ENCODE measurements at places on chromosomes 7 and 10.
A peak's percentile ranks its signal among the peaks of the same experiment; 100 is the strongest.

- no peak for DNase-seq
Observed at GRCh38 chr7:158411232-158411950, 176.2 kb downstream of the PTPRN2 start.

DNA sequence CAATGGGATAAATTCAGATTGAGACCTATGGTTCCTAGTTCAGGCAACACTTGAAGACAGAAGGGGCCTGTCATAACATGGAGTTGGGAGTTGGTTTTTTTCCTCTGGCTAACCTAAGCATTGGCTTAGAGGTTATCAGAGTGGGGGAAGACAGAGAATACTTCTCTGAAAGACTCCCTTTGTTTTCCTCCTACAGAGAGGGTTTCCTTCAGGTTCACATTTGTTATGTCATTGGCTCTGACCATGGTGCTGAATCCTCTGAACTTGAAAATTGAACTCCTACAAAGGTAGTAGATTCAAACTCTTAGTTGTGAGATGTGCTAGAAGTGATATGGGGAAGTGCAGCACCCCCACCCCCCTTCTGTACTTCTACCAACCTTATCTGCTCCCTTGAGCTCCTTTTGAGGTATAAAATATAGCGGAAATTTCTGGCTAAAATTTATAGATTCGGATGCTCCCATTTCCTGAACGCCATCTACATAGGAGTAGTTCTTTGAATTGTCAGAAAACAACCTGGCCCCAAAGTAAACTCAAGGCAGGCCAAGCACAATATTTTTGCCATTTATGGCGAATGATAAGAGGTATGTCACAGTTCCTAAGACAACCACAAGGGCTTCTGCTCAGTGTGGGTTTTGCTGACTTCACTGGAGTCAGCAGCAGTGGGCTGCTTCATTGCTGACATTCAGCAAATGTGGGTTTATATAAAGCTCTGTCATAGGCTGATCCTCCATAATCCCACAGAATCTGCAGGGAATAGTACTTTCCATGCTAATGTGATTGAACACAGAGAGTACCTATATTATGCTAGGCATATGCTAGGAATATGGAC, 131.6 kb upstream of the KLF14 start:
- DNase-seq: no peak

DNA sequence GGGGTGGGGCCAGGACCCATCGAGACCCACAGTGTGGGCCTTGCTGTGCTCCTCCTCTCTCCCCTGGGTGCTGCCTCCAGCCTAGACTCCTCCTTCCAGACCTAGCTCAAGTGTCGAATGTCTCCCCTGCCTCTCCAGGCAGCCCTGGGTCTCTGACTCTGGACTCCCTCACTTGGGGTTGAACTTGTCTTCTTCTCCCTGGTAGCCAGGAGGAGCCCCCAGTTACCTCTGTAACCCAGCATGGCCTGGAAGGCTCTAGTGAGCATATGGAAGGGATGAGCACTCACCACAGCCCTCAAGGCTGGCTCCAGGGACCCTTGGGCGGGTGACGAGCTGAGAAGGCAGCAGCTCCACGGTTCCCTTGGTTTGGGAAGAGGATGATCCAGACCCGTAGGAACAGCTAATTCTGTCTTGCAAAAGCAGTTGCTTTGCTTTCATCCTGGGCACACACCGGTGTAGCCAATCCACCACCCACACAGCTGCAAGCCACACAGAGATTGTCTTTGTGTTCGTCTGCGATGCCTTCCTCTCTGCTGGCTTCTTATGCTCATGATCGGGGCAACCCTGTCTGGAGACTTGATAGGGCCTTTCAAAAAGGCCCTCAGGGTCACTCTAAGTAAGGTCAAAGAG, 52.3 kb upstream of the ANTXRL start:
- DNase-seq: no peak

GRCh38 chr10:13705526-13706174, 118.9 kb downstream of the PRPF18 start:
- DNase-seq: no peak

DNA sequence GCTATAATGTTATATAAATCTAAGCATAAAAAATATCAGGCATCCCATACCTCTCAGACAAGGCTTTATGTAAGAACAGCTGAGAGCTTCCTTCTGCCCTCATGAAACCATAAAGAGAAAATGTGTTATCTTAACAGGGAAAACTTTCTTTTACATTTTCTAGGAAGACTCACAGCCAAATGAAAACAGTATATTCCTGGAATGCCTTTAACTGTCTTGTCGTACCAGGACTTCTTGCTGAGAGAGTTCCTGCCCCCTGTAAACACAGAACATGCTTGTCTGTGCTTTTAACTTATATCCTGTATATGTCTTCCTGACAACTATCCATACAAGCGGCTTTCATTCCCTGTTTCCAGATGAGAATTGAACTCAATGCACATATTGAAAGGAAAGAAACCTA, 64.8 kb upstream of the AHR start:
- DNase-seq: no peak

- DNase-seq: peak; percentile 46
Observed at GRCh38 chr10:78974617-78975317, 94.0 kb upstream of the ZMIZ1 start.

DNA sequence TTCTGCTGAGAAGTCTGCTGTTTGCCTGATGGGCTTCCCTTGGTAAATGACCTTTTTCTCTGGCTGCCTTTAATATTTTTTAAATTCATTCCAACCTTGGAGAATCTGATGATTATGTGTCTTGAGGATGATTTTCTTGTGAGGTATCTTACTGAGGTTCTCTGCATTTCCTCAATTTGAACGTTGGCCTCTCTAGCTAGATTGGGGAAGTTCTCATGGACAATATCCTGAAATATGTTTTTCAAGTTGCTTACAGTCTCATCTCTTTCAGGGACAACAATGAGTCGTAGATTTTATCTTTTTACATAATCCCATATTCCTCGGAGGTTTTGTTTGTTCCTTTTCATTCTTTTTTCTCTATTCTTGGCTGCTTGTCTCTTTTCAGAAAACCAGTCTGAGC, 208.4 kb downstream of the KIF20B start:
- no peak for DNase-seq

DNA sequence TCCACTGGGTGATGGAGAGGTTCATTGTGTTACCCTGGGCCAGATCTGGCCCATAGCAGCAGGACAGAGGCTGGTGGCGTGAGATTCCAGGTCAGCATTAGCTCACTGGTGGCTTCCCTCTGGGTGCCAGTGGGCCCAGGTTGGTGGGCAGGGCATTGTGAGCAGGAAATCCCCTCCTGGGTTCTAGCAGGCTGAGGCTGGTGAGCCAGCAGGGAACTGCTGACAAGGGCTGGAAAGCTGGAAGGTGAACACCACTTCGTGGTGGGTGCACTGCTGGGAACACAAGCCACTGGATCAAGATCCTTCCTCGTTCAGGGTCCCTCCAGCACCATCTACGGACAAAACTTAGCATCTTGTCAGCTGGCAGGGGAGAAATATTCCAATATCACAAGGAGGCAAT, 259.2 kb upstream of the FZD1 start:
- DNase-seq: no peak

DNA sequence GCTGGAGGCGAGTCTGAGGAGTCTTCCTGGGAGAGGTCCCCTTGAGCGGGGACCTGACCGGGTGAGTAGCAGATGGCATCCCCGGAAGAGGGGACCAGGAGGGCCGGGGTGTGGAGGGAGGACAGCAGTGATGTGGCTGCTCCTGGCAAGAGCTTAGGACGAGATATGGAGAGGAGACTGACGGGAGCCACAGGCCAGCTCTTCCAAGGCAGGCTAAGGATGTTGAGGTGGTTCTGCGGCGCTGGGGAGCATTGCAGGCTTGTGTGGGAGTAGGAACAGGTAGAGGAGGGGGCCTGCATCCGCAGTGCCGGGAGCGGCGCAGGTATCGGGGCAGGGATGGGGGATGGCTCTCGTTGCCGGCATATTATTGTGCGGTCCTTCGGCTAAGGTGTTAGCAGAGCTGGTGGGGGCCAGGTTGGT, 76.7 kb upstream of the ANLN start:
- no peak for DNase-seq

DNA sequence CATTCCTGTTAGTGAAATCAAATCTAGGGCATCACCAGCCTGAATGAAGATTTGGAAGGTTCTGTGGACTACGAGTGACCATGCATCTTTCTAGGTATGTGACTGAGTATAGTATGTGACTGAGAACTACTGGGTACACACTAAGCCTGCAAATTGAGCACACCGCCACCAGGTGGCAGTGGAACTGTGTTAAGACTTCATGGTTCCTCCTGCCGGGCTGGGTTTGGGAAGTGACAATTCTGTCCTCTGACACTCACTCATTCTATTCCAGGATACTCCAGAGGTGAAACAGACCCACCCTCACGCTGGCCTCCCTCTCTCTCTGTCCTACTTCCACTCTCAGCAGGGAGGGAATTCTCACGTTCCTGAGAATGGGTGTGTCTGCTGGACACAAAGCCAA, 84.0 kb upstream of the TMEM248 start:
- DNase-seq: no peak

- DNase-seq: peak; percentile 0
Observed at GRCh38 chr7:110442381-110442837, 648.5 kb upstream of the LRRN3 start.

DNA sequence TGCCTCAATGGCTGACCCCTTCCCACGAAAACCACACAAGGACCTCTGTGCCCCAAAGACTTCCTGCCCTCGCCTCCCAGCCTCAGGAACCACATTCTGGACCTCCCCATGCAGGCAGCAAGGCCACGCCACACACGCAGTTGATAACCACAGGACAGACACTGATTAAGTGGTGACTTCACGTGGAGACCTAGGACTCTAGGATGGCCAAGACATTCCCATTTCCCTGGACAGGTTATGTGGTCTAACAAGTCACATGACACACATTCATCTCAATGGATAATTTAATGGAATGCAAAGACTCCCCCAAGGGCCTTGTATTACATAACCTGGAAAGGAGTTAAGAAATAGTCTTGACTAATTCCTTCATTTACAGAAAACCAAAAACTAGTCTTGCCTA, 110.2 kb downstream of the LARP4B start:
- no peak for DNase-seq

DNA sequence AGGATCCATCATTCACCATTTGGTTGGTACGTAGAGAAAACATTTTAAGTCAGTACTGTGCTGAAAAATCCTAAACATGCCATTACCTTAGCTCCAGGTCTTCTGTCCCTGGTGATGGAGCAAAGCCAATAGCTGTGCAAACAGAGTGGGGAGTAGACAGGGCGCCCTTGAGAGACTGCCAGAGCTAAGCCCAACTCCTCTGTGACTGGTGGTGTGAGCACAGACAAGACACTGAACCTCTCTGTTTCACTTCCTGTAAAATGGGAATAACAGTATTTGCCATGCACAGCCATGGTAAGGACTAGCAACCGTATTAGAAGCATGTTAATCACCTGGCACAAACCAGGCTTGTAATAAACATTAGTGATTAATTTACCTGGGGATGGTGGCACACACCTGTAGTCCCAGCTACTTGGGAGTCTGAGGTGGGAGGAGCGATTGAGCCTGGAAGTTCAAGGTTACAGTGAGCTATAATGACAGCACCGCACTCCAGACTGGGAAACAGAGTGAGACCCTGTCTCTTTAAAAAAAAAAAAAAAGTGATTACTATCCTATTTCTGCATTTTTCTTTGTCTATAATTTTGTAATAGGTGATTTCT, 28.7 kb downstream of the LYZL1 start:
- no peak for DNase-seq

DNA sequence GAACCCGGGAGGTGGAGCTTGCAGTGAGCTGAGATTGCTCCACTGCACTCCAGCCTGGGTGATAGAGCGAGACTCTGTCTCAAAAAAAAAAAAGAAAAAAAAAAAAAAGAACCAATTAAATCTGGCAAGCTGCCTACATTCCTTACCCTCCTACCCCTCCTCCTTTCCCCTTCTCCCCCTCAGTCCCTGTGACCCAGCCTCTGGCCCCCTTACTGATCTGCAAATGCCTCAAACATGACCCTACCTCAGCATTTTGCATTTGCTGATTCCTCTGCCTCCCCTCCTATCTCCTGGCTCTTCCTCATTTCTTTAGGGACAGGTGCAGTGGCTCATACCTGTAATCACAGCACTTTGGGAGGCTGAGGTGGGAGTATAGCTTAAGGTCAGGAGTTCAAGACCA, 19.3 kb downstream of the CDHR3 start:
- DNase-seq: no peak

DNA sequence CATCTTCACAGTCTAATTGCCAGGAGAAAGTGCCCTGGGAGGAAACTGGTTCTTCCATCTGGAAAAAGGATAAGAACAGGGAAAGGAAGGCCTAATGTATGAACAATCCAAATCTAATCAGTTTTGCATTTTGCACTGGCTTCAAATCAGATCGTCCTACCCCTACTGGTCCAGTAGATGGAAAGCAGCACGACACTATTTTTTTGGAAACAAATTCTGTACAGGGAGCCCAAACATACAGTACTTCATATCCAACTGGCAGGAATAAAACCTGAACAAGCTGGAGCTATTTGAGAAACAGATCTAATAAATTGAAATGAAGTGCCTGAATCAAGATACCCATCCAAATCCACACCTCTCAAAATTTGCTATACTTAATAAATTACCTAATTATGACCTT, 36.5 kb downstream of the ETV1 start:
- DNase-seq: no peak

DNA sequence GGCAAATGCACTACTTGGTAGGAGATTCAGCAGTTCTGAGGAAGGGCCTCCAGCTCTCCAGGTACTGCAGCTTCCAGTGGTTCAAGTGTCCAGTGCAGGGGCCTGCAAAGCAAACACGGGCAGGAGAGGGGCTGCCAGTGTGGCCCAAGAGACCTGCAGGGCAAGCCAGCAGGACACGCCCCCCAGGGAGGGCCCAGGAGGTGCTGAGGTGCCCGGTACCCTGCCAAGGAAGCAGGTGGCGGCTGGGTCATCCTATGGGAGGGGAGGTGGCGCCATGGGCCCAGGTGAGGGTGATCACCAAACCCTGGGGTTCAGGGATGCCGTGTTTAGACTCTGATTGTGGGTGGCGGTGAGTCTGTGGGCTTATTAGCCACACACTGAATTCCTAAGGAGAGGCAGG, 45.7 kb downstream of the PARP12 start:
- no peak for DNase-seq

DNA sequence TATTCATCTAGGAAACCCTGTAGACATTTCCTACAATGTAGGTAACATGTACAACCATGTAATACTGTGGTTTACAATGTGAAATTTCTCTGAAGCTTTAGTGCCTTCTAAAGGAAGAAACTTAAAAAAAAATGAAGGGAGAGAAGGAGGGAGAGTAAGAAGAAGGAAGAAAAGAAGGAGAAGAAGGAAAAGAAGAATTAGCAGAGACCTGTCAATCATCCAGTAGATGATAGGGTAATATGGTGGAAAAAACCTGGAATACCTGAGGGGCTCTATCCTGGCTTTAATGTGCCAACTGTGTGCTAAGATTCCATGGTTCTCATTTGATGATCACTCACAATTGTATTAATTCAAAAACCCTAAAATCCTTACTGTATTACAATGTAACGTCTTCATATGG, 2.6 kb upstream of the LRRN3 start:
- DNase-seq: no peak
